HuH-7.5 (cell line): ENCODE measurements at places on chromosomes 2 and 18.
A peak's percentile ranks its signal among the peaks of the same experiment; 100 is the strongest.

DNA sequence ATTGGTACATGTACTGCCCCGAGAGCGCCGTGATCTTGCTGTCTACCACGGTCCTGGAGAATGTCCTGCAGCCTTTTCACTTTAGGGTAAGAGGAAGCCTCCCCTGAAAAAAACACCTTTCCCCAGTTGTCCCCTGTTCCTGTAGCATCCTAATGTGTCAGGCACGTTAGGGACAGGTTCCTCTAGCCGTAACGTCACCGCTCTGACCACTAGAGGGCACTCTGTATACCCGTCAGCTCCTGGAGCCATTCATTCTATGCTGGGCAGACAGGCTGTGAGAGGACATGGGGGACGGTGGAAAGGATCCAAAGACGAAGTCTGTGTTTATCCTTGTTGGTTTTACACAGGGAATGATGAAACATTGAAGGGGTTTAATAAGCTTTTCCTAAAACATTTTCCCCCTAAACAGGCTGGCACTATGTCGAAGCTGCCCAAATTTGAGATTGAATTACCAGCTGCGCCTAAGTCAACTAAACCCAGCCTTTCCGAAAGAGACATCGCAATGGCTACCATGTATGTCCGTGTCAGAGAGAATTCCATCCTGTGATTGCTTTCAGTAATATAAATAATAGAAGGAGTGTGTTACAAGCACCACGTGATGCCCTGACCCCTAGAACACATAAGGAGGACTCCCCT lies 12.7 kb downstream of the RMC1 start:
- DNase-seq = peak; percentile 49

GRCh38 chr2:235968616-235969324 lies 199.4 kb downstream of the GBX2 start:
- DNase-seq = no peak

GRCh38 chr2:179850188-179850587 lies 11.2 kb downstream of the ZNF385B start:
- no peak for DNase-seq

DNA sequence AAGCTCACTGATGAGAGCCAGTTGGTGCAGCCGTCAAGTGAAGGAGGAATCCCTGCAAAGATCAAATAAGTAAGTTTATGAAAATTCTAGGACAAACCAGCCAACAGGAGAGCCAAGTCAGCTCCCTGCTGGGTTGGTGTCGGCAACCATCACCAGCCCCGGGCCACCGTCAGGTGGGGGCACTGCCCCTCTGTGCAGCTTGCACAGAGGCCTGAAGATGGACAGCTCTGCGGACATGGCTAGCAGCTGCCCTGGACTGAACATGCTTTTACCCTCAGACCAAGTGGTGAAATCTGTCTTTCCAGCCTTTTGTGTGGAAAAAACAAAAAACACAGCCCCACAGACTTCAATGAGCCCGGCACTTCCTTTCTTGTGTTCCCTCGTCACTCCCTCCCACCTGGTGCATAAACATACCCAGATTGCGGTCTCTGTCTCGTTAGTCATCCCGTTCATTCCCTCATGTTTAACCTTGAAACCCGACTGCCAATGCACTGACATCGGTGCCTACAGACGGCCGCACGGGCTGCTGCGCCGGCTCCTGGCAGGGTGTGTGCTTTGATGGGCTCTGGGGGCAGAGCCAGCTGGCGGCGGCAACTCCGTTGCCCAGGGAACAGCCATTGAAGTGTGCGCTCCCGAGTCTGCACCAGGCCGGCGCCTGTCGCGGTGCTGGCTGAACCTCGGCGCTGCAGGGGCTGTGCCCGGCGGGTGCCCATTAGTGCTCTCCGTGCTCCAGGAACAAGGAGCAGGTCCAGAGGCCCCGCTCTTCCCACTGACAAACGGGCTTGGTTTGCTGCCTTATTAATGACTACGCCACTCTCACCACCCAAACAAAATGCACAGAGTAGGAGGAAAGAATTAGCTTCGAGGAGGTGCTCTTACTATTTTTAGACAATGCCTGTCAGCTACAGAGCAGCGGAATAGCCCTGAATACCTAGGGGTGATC lies 95.3 kb downstream of the EIPR1 start:
- no peak for DNase-seq

DNA sequence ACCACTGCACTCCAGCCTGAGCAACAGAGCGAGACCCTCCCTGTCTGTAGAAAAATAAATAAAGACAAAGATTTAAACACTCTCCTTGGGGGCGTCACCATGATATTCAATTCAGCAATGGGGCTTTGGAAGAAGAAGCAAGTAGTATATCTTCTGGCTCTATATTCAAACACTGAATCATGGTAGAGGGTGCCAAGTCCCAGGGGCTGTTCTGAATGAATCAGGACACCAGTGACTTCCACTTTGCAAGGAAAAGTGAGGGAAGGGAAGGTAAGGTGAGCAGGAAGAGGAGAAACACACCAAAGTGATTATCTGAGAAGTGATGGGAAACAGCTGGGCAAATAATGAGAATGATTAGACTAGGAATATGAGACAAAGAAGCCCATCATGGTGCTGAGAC lies 80.5 kb downstream of the AAK1 start:
- no peak for DNase-seq

- DNase-seq = no peak
Measured at GRCh38 chr18:44067186-44067585, 613.5 kb upstream of the SETBP1 start.

- DNase-seq = no peak
Measured at GRCh38 chr2:192023006-192023405, 171.7 kb downstream of the TMEFF2 start.

DNA sequence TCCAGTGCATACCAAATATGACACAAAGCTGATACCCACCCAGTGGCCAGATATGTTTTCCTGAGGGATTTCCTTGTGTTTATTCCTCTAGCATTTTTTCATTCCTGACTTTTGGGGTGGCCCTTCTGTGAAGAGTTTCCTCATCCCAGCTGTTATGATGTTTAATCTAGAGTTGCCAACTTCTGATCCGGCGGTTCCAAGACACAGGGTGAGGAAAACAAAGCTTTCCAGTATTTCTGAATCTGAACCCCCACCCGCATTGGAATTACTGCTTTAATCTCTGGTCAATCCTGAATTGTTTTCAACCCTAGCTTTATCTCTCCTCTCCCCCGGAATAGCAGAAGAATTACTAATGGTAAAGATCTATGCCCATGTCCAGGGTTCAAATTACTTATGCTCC lies 39.2 kb upstream of the PNPT1 start:
- DNase-seq = no peak

GRCh38 chr2:37005118-37005868 lies 39.0 kb upstream of the STRN start:
- DNase-seq = no peak

DNA sequence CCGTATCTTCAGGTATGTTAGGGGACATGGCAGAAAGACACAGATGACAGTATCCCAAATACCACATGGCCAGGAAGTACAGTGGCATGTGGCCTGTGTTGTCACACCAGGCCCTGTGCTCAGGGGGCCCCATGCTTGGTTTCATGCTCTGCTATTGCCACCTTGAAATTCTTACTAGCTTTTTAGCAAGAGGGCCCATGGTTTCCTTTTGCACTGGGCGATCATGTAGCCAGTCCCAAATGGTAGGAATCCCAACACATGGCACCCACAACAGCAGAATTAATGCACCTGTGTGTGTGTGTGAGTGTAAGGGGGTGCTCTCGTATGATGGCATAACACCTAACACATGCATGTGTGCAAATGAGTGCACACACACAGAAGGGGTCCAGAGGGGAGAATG lies 39.2 kb downstream of the MYO7B start:
- no peak for DNase-seq
